Hindlimb muscle (tissue), 1 donor: ENCODE measurements at places on chromosomes 7 and 10. TPM values are rescaled to one million over a fixed set of nuclear protein-coding genes. Genes with fewer than 3 reads are reported as not detected.

Gene NXPH1
- polyA plus RNA-seq: not detected

Gene CPVL
- polyA plus RNA-seq: 21.4 TPM

DNA sequence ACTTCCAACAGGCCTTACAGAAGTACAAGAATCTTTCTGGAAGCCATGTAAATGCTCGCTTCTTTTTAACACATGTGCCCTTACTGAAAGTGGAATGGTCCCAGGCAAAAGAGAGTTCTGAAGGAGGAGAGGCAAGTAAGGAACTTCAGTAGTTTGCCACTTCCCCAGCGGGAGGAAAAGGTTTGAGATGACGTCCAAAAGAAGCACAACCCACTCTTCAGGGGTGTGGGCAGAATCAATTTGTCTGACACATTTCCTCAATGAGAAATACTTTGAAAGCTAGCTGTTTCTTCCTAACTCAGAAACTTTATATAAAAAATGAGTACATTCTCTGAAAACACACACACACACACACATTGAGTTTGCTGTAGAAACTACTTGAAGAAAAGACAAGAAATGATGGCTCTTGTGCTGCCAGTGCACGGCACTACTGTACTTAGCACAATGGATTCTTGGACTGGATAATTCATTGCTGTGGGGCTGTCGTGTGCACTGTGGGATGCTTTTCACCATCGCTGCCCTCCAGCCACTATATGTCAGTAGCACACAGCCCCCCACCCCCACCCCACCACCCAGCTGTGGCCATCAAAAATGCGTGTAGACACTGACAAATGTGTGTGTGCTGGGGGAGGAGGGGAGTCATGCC lies 183.0 kb downstream of the SRPK2 start:
- DNase-seq: no peak

DNA sequence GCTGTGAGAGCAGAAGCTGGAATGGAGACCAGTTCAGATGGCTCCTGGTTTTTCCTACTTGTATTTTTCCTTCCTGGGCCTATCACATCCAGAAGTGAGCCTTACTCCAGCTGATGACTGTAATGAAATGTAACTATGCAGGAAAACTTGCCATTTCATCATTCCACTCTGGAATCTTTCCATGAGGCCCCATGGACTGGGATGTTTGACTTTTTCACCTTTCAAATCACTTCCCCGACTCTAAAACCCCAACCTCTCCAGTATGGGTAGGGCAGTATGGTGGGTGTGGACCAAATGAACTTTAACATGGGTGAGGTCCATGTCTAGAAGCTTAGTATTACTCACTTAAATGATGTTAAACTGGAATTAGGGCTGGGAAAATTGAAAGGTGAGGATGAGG lies 40.3 kb upstream of the DLD start:
- no peak for DNase-seq
